ENCODE measurements at places on chromosomes 7 and 10. TPM values are rescaled to one million over a fixed set of nuclear protein-coding genes. Genes with fewer than 3 reads are reported as not detected.

The BLVRA gene
- 56.3 TPM for polyA plus RNA-seq

The CABCOCO1 gene
- polyA plus RNA-seq = 2.5 TPM

- no peak overlapping the region for H3K4me3 ChIP-seq
- H3K27ac ChIP-seq = no peak overlapping the region
- peak; percentile 43 for DNase-seq
- H3K27me3 ChIP-seq = no peaks in the 10 kb centered on the region
- no peaks in the 10 kb centered on the region for H3K4me1 ChIP-seq
- no peaks in the 10 kb centered on the region for H3K36me3 ChIP-seq
Measured at GRCh38 chr10:12750526-12751201, 250.8 kb downstream of the CCDC3 start.

- no peaks in the 10 kb centered on the region for H3K36me3 ChIP-seq
- H3K4me3 ChIP-seq = no peak overlapping the region
- H3K27ac ChIP-seq = no peak overlapping the region
- H3K27me3 ChIP-seq = no peaks in the 10 kb centered on the region
- H3K4me1 ChIP-seq = no peaks in the 10 kb centered on the region
- DNase-seq = no peak
Measured at GRCh38 chr7:39304178-39304577, 262.0 kb upstream of the YAE1 start.

GRCh38 chr7:27187475-27188385, 2.7 kb upstream of the HOXA11 start:
- peaks cover 100% of the 10 kb centered on the region for H3K27me3 ChIP-seq
- H3K36me3 ChIP-seq = no peaks in the 10 kb centered on the region
- peaks cover 33% of the 10 kb centered on the region for H3K4me1 ChIP-seq

Data from adrenal gland (tissue), 19 donors.